Thymus (tissue), 14 donors: ENCODE measurements at places on chromosomes 5 and 9. TPM values are rescaled to one million over a fixed set of nuclear protein-coding genes. Genes with fewer than 3 reads are reported as not detected.

Gene DBH
- 0.28 TPM for total RNA-seq

Gene TPRN
- 2.7 TPM for total RNA-seq

DNA sequence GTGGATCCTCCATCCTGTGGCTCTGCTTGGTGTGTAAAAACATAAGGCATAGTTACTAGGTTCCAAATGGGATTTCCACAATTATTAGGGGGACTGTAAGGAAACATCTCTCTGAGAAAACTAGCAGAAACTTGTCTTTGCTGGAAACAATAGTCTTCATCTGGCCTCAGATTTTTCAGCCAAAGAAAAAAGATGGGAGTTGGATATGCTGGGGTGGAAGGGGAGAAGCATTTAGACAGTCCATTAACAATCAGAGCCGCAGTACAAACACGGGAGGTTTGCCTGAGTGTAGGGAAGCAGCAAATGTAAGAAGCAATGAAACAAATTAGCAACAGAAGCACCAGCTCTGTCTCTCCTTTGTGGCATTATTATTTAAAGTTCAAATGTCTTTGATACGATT is 402.7 kb upstream of the ZNF608 start:
- DNase-seq, result no peak

GRCh38 chr5:162888268-162888667 is 549.1 kb upstream of the CCNG1 start:
- no peak for DNase-seq

Gene C9
- total RNA-seq, result 0.19 TPM

DNA sequence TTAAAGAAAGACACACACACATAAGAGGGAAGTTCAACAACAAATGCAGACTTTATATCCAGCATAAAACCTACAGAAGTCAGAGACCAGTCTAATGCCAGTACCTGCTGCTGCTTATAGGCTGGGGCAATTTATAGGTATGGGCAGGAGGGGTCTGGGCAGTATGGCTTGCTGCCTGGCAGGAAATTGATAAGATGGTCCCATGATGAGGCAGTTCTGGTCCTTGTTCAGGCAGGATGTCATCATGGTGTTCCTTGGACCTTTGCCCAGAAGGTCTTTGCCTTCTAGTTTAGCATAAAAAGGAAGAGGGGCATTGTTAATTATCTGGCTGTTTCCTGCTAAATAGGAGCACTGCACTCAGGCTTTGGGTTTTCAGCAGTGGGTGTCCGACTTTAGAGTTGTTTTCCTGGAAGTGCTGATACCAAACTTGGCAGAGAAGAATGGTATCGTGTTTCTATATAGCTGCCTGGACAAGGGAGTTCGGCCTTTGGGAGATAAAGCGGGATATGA is 10.4 kb upstream of the PDCD1LG2 start:
- no peak for DNase-seq

Gene OR1N1
- not detected for total RNA-seq
